ENCODE measurements at places on chromosomes 6 and 20.

DNA sequence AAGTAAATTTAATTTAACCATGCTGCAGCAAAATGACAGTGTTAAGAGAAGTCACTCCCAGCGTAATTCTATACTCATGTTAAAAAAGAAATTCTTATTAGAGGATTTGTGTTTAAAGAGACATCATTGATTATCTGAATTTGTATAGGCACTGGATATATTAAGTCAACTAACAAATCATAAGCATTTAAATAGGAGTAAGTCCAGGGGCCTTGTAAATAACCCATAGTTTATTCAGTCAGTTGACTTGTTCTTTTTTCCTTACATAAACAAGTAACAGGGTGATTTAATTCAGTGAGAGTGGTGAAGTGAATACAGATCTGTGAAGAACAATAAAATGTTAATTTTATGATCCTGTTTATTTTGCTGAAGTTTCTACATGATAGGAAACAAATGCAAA, 22.4 kb downstream of the LYRM4 start:
- DNase-seq, result no peak

- DNase-seq, result peak; percentile 90
Measured at GRCh38 chr6:42166444-42167141, 6.6 kb upstream of the GUCA1A start.

GRCh38 chr6:2900821-2901644, 2.1 kb downstream of the SERPINB9 start:
- peak; percentile 30 for DNase-seq

GRCh38 chr20:64035066-64035932, 683 bp upstream of the C20orf204 start:
- no peak for DNase-seq

DNA sequence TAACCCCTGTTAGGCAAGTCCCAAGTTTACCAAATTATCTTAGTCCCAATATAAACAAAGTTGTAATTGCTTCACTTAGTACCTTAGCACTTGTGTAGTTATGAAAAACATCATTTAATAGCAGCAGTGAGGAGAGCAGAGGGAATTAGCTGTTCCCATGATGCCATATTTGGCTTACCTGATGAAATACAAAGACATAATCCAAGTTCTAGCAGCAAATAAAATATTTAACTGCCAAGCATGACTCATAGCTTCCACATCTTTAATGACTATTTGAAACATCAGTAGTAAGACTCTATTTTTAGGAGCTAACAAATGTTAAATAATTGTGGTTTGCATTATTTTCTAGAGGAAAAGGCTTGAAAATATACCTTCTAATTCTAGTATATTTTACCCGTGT, 94.0 kb upstream of the MCHR2 start:
- no peak for DNase-seq

- no peak for DNase-seq
Measured at GRCh38 chr6:116352515-116353471, 18.0 kb upstream of the DSE start.

DNA sequence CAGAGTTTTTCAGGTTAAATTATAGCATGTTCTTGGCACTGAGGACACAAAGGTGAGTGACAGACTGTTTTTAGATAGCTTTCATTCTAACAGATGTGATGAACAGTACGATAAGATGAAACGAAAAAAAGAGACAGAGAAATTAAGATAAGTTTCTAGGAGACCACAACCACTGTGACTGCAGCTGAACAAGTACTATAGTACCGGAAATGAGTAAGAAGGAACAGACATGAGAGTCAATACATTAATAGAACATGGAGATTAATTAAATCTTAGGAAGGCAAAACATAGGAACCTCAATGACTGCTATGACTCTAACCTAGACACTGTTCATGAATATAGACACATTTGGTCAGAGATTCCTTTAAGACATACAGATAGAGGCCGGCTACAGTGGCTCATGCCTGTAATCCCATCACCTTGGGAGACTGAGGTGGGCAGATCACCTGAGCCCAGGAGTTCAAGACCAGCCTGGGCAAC, 40.2 kb downstream of the HBS1L start:
- no peak for DNase-seq

GRCh38 chr20:25191689-25192088, 3.8 kb upstream of the ENTPD6 start:
- DNase-seq, result peak; percentile 90

DNA sequence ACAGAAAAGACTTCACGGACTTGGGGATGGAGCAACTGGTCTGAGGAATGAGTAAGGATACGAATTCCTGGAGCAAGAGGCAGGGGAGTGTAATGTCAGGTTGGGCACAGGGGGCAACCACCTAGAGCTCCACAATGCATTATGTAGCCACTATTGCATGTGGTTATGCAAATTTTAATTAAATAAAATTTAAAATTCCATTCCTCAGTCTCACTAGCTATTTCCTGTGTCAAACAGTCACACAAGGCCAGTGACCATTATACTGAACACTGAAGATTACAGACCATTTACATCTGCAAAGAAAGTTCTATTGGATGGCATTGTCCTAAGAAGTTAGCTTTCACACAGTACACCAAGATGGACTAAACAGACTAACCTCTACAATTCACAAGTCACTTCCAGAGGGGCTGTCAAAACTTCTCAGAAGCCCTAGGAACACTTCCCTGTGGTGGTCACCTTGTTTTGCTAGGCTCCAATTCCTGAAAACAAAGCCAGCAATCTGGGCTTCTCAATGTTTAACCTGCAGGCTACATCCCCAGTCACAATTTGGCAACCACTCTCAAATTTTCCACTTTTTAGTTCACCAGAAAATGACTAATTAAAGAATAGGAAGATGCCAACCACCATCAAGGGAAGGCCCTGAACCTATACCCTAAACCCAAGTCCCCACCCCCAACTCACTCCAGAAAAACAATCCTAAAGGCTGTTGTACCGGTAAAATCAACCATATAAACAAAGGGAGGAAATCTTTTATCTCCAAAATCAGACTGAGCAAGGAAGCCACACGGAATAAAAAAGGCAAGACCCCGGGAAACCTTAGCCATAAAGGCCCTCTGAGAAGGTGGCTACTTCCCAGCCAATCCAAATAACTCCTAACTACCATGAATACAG, 34.2 kb upstream of the C20orf203 start:
- DNase-seq, result no peak

GRCh38 chr6:74941424-74941823, 264.4 kb downstream of the COL12A1 start:
- no peak for DNase-seq

DNA sequence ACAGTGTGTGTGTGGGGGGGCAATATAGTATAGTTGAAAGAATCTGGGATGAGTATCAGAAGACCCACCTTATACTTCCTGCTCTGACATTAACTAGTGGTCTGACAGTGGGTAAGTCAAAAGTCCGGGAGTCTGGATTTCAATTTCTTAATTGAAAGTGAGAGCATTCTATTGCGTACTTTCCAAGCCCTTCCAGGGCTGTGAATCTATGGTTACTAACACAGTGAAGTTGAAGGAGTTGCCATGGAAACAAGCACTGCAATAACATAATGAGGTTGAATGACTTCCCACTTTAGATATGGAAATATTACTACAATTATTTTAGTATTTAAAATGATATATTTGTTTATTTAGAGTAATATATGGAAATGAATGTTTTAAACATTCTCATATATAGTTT, 80.2 kb downstream of the MLIP start:
- DNase-seq, result no peak

- no peak for DNase-seq
Measured at GRCh38 chr6:21187485-21187884, 406.1 kb upstream of the SOX4 start.

DNA sequence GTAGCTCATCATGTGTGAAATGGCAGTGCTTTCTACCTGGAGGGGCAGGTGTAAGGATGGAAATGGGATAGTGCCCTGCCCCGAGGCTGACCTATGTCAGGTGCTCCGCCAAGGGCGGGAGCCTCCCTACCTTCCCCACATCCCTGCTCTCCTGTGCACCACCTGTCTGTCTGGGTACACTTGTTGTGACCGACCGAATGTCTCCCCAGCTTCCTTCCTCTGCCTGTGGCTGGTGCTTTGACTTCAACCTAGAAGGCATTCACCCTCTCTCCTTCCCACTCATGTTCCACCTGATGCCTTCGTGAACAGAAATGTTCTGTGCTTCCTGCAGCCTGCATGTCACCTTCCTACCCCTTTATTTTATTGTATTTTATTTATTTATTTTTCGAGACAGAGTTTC, 114.8 kb downstream of the SCML4 start:
- no peak for DNase-seq

- no peak for DNase-seq
Measured at GRCh38 chr6:106426250-106426970, 65.9 kb downstream of the CRYBG1 start.

DNA sequence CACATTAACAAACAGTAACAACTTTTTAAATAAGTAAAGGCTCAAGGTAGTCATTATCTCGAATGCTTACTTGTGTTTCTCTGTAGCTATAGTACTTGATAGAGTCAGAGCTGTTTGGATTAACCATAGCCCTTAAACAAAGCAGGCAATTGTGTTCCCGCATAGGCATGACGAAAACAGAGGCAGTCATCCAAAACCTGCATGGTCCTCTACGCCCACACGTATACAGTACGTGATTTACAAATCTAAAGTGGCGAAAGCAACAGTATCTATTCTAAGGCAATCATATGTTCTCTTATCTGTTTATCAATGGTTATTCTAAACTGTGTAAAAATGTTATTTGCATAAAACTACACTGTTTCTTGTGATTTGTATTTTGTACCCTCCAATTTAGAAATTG, 31.8 kb downstream of the HFE start:
- peak; percentile 88 for DNase-seq

- DNase-seq, result no peak
Measured at GRCh38 chr6:12114055-12114503, 102.0 kb downstream of the HIVEP1 start.

DNA sequence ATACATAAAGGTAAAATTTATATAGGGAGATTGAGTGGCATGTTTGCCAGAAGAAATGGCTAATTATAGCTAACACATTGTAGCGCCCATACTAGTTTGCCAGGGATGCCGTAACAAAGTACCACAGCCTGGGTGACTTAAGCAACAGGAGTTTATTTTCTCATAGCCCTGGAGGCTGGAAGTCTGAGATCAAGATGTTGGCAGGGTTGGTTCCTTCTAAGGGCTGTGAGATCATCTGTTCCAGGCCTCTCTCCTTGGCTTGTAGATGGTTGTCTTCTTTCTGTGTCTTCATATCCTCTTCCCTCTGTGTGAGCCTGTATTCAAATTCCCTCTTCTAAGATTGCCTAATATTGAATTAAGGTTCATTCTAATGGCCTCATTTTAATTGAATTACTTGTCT, 417.5 kb upstream of the OPRM1 start:
- DNase-seq, result no peak

- peak; percentile 82 for DNase-seq
Measured at GRCh38 chr20:33211817-33212424, 5.2 kb upstream of the BPIFA3 start.

GRCh38 chr6:138772596-138773176, 883 bp upstream of the CCDC28A start:
- DNase-seq, result no peak

DNA sequence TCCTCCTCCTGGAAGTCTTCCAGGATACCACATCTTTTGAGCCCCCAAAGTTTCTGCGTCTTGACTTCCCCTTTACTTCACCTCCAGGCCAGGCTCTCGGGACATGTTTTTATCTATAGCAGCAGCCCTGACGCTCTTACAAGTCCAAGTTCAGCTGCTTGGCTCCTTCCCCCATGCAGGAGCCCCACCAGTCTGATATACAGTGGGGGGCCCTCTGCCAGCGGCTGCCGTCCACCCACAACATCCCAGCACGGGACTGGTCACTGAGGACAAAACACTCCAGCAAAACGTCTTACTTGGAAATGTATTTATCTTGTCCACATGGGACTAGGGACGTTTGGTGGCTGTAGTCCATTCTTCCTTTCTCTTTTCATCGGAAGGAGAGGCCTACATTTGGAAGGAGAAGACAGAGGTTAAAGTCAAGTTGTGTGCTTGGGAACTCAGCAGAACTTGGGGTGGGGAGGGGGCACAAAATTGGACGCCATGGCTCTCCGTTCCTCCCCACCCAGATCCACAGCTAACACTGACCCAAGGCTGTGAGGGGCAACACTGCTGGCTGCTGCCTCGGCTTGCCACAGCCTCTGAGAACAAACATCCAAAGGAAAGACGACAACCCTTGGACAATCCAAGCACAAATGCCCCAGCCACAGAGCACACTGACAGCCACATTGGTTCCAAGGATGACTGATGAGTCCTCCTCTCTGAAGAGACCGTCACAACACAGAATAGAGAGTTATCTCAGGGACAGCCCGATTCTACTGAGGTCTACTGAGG, 79.2 kb downstream of the PRND start:
- DNase-seq, result no peak

DNA sequence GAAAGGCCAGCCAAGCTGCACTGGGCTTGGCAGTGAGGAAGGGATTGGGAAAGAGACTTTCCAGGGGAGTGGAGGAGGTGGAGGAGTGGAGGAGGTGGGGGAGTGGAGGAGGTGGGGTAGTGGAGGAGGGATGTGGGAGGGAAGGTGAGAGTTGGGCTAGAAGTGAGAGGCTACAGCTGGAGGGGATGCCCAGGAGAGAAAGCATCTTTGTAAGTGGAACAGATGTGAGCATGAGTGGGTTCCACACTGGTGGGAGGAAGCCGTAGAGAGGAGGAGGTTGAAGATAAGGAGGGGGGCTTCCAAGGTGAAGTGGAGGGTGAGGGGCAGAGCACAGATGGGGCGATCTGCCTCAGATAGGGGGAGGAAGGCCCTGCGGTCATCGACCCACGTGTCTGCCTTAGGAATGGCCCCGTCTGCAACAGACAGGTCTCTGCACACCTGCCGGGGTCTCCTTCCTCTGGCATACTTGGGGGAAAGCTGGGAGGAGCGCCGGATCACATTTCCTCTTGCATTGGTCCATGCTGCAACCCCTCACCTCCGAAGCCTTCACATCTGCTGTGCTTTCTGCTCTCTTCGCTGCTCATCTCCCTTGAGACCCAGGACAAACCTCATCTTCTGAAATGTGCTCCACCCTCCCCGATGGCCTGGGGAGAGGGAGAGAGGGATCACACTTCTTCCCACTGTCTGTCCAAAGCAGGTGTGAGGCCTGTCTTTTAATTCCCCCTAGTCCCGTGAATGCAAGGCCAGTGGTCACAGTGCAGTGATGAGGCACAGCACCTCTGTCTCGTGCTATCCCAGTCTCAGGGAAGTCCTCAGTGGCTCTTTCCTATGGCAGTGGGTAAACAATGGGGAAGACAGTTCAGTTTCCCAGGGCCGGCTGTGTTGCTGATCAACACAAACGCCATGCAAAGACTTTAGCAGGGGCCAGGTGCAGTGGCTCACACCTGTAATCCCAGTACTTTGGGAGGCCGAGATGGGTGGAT, 48.6 kb upstream of the SNX9 start:
- no peak for DNase-seq

- no peak for DNase-seq
Measured at GRCh38 chr6:162680871-162681270, 46.7 kb downstream of the PRKN start.

- no peak for DNase-seq
Measured at GRCh38 chr6:2034256-2034655, 211.1 kb downstream of the GMDS start.

- peak; percentile 51 for DNase-seq
Measured at GRCh38 chr6:134464690-134465411, 146.9 kb upstream of the SGK1 start.

Data from COLO829 (cell line).